T-helper 2 cell (primary cell): ENCODE measurements at places on chromosomes 11 and 22.

DNA sequence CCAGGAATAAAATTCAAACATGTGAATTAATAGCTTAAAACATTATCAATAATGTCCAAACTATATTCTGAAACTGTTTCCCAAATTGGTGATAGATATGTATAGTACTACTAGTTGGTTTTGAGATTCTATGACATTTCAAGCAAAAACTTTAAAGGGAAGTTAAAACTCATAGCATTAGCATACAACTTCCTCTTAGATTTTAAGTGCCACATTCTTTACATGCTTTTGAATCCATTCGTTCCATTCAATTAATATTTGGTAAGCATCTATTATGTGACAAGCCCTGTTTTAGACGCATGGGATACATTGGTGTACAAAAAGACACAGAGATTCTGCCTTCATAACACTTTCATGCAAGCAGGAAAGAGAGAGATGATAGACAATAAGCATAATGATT, 8.9 kb downstream of the PATL1 start:
- DNase-seq: no peak

- peak; percentile 12 for DNase-seq
Measured at GRCh38 chr22:20238536-20238900, 29.6 kb downstream of the RTN4R start.

- no peak for DNase-seq
Measured at GRCh38 chr22:21628386-21629254, 1.2 kb downstream of the YDJC start.

DNA sequence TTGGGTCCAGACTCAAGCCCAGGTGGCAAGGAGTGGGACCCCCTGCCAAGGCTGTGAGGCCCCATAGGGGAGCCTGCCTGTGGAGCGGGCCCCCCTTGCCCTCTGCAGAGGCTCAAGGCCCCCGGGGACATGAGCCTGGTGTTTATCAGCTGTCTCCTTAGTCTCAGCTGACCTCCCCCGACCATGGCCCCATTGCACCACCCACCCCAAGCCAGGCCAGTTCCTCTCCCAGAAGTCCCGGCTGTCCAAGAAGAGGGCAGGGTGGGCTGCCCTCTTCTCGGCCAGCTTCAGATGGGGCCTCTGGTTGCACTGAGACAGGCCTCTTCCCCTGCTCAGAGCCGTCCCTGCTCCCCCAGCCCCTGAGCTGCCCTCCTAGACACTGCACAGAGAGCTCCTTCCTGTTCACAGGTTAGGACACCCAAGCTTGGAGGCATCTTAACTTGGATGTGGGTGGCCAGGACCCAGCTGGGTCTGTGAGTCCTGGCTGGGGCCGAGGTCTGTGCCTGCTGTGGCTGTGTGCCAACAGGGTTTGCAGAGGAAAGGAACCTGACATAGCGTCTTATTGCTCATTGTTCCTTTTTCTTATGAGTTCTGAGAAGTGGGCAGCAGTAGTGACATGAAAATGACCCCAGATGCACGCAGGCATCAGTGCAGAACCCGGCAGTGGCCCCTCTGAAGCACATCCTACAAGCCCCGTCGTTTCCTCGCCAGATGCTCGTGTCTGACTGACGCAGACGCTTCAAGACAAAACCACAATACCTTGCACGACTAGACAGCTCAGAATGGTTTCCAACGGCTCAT, 5.4 kb downstream of the TRABD start:
- DNase-seq: peak; percentile 50

- no peak for DNase-seq
Measured at GRCh38 chr22:28024422-28024888, 105.4 kb upstream of the PITPNB start.

- peak; percentile 84 for DNase-seq
Measured at GRCh38 chr11:61129639-61130523, 27.6 kb downstream of the CD5 start.

GRCh38 chr11:116963813-116964212, 126.4 kb upstream of the APOA1 start:
- DNase-seq: no peak

DNA sequence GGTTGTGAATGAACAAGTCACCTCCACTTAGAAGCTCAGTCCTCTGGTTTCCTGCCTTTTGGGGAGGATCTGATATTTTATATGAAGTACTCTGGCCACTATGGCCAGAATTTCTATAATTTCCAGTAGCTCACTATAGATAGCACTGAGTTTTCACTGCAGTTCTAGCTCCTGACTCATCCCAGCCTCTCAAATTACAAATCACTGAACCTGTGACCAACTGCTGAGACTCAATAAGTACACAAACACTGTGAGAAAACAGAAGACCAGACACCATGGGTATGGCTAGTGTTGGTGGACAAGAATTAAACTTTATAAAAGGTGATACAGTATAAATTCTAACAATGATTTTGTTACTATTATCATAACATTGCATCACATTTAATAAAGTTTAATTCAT, 47.1 kb upstream of the UCP3 start:
- DNase-seq: no peak

DNA sequence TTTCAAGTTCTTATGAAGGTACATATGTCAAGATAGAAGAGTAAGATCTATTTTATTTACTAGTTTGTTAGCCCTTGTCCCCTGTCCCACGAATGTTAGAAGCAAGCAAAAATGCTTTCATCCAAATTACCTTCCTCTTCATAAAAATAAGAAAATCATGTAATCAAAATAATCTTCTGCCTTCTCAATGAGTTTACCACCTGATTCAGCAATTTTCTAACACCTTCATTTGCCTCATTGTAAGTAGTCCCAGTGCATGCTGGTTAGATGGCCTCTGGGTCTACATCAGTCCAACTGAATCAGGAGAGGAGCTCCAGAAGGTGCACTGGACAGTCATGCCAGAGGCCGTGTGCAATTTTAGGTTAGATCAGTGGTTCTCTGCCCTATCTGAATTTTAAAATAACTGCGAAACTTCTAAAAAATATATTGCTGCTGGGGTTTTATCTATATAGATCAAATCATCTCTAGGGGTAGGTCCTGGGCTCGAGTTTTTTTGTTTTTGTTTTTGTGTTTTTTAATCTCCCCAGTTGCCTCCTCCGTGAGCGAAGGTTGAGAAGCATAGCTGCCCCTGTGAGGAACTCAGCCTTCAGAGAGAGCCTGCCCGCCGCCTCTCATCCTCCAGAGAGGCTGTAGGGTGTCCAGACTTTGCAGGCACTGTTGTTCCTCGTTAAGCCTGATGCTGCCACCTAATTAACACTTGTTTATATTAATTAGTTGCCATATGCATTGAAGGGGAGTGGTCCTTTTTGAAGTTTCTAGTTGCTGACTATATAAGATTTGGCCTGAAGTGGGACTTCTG, 32.2 kb downstream of the C22orf31 start:
- DNase-seq: no peak

GRCh38 chr11:121615501-121615900, 162.7 kb upstream of the SORL1-AS1 start:
- DNase-seq: no peak

DNA sequence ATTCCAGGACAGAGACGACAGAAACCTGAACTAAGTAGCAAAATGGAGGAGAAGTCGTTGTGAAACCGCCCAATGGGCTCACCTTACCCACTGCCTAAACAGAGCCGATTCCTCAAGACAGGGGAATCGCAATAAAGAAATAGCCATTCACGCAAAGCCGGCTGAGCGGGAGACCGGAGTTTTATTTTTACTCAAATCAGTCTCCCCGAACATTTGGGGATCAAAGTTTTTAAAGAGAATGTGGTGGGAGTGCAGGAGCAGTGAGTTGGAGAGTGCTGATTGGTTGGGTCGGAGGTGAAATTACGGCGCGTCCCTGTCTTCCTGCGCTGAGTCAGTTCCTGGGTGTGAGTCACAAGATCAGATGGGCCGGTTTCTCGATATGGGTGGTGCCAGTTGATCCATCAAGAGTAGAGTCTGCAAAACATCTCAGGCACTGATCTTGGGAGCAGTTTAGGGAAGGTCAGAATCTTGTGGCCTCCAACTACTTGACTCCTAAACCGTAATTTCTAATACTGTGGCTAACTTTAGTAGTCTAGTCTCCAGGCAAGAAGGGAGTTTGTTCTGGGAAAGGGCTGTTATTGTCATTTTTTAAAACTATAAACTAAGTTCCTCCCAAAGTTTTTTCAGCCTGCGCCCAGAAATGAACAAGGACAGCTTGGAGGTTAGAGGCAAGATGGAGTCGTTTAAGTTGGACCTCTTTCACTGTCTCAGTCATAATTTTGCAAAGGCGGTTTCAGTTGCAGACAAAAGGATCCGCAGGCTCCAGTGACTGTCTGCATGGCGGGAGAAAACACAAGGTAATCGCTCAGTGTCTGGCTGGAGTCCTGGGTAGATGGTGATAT, 34.1 kb downstream of the OR4D9 start:
- no peak for DNase-seq

GRCh38 chr11:111363985-111364384, 15.1 kb downstream of the POU2AF1 start:
- DNase-seq: no peak

DNA sequence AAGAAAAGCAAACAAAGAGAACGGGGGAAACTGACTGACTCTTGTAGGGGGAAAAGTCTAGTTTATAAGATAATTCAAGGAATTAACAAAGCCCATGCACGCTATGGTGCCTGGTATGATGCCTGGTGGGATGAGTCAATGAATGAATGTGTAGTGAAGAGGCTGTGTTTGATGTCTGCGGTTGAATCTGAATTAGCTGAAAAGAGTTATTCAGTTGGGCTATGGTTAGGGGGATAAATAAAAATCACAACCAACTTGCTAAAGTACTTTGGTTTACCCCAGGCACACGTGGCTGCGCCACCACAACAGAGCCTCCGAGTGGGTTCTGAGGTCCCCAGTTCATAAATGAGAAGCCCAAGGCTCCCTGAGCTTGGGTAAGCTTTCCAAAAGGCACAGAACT, 369.3 kb upstream of the SYN3 start:
- DNase-seq: no peak

DNA sequence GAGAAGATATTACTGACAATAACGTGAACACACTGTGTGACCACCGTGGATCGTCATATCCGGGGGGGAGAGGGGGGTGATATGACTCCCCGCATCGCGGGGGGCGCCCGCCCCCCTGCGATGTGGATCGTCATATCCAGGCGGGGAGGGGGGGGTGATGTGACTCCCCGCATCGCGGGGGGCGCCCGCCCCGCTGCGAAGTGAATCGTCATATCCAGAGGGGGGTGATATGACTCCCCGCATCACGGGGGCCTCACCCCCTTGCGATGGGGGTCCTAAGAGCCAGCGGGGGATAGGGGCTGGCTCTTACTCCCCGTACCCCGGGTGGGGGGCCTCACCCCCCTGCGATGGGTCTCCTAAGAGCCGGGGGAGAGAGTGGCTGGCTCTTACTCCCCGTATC, 19.9 kb downstream of the UNC93B1 start:
- no peak for DNase-seq

GRCh38 chr11:59401262-59401552, 25.0 kb downstream of the OR5A2 start:
- no peak for DNase-seq

GRCh38 chr11:6468712-6469495, 4.8 kb downstream of the TRIM3 start:
- DNase-seq: no peak

- DNase-seq: no peak
Measured at GRCh38 chr22:47307326-47307725, 544.9 kb downstream of the TBC1D22A start.

DNA sequence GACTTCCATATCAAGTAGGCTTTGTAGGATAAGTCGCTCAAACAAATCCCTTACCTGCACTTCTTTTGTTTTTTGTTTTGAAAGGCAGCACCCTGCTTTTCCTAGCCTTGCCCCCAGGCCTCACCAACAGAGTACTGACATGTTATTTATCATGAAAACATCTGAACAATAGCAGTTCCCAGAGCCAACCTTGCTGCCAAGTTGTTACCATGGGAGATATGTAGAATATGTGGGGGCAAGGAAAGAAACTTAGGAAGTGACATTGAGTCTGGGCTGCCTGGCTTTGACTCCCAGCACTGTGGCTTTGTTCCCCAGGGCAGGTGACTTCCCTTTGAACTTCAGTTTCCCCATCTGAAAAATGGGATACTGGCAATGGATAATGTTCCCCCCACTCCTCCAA, 53.4 kb upstream of the CRYBB3 start:
- no peak for DNase-seq

DNA sequence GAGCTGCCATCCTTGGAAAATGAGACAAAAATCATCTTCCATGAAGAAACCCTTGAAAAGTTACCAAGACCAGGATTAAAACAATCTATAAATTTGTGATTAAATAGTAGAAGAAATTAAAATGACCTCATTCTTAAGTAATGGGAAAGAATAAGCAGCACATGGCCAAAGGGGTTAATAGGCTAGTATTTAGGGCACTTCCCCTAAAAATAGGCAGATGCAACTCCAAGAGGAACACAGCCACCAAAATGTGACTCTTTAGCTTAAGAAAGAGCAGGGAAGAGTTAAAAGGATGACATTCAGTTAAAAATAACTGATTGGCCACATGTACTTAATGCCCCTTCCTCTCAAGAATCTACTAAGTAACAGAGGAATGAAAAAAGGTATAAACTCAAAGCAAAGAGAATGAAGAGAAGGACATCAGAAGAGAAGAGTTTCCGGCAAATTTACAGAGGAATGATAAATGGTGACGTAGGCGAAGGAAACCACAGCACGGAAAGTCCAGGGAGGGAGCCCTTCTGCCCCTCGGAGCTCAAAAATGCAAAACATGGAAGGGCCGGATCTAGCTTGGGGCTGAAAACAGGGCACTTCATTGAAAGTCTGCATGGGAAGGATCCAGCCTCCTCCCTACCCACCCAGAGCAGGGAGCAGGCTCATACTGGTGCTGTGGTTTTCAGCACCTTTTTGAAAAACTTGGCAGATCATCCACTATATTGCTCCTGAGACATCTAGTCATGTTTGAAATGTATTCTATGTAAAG, 17.8 kb downstream of the SCUBE2 start:
- no peak for DNase-seq

GRCh38 chr11:117887431-117888138, 11.1 kb upstream of the FXYD6 start:
- DNase-seq: no peak

GRCh38 chr11:83819931-83820549, 533.9 kb upstream of the CCDC90B start:
- DNase-seq: peak; percentile 11

DNA sequence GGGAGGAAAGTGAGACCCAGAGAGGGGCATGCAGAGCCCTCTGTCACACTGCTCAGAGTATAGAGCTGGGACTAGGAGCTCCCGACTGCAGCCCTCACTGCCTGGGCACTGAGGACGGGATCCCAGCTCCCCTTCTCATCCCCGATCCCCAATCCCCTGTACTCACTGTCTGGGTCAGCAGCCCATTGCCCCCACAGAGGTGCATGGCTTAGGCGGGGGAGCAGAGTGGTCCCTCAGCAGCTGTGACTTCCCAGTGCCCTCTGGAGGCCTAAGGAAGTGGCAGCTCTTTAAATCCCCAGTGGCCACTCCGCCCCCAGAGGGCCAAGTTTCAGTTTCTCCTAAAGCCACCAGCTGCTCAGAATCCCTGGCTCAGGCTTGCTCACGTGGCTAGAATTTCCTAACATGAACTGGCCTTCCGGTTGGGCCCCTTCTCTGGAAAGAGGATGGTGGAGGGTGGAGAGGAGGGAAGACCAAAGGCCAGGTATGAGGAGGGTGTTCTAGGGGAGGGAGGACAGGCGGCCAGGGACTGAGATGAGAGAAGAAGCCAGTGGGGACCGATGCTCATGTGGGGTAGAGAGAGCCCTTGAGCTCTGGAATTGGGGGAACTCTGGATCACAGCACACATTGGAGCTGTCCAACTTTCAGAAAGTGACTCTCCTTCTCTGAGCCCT, at the start of gene BATF2:
Gene BATF2, minus strand, starts transcription at position 262 of the 671 bp plus-strand sequence. Its CDS starts 57 bp downstream, at position 205.
- DNase-seq: no peak

- DNase-seq: no peak
Measured at GRCh38 chr22:35879351-35879750, 149.3 kb downstream of the RBFOX2 start.
